Sigmoid colon (tissue), 7 donors: ENCODE measurements at places on chromosomes 4 and X. TPM values are rescaled to one million over a fixed set of nuclear protein-coding genes. Genes with fewer than 3 reads are reported as not detected.

DNA sequence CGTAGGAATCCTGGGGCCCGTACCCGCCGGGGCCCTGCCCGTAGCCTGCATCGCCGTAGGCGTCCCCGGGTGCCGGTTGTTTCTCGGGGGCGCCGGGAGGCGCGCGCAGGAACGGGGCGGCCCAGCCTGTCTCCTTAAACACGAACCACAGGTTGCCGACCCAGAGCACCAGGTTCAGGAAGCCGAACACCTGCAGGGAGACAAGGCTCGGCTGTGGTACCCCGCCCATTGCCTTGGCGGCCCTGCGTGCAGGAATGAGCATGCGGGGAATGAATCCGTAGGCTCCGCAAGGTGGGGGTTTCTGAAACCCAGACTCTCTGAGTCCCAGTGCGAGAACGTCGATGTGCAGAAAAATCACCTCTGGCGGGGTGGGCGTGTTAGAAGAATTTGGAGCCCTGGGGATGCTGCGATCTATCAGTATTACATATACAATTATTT, 5.4 kb upstream of the PRICKLE3 start:
- DNase-seq = no peak

KIAA1210 gene
- not detected for total RNA-seq

- no peak for DNase-seq
These were observed 622.7 kb downstream of the RAPGEF2 start for GRCh38 chr4:159725571-159725970.

DNA sequence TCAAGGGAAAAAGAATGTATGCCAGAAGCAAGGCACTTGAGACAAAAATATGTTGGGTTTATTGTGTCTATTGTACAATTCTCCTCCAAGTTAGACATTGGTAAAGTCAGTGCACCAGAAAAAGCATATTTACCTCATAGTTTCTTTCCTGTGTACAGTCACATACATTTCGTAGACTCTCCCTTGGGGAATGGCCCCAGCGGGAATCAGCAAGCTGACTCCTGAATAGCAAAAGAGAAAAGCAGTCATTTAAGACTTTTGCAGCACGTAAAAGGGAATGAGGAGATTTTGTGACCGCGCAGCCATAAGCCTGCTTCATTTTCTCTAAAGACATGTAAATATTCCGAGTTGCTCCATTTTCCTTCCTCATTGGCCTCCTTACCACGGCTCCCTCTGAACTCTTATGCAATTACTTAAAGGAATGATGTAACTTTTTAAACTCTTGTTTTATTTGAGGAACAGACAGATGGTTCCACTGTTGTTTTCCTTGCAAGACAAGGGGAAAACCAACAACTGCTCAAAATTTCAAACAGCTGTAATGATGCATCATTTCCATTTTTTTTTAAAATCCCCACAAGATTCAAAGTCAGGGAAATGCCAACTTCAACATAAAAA, 332.7 kb downstream of the UNC5C start:
- no peak for DNase-seq

- DNase-seq = no peak
These were observed 162.4 kb downstream of the ASB9 start for GRCh38 chrX:15107367-15107988.

GRCh38 chr4:126752126-126752525, 880.6 kb upstream of the INTU start:
- DNase-seq = no peak

DNA sequence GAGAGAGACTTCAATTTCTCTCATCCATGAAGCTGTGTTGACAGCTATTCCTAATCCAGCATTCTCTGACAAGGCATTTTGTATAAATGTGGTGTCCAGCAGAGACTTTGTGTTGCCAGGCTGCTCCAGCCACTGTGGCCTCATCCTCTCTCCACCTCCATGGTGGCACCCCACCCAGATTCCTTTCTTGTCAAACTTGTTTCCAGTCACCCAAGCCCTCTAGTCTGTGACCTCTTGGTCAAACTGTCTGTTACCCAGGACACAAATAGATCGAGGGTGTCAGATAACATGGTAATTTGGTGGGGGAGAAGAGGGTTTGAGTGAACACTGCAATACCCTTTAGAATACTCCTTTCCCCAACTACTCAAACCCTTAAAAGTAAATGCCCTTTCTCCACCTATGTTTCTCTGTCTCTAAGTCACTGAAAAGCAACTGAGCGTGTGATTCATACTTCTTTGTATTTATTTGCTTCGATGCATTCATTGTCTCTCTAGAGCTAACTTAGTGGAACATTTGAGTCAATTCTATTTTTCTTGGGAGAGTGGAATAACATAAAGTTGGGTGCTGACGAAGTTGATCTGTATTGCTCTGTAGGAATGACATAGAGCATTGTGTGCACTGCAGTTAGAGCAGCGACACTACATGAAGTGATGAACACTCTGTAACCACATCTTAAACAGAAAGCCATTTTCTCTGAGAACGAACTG, 13.7 kb downstream of the PITX2 start:
- no peak for DNase-seq

DNA sequence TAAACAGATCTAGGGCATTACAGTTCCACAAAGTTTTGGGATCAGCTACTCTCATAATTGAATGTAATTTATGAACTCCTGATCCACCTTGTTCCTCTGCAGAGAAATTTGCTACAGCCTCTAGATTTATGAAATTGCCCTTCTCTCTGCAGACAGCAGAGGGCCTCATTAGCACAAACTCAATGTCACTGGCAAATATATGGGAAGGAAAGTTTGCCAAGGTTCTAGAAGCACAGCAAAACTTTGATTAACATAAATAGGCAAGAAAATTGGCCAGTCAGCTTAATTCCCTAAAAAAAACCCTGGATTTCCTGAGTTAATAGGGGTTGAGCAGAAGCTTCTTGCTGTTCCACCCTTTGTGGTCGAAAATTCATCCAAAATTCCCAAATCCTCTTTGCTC, 31.5 kb downstream of the PRPS1 start:
- no peak for DNase-seq

- no peak for DNase-seq
These were observed 61.7 kb upstream of the PLS3 start for GRCh38 chrX:115499112-115499805.

DNA sequence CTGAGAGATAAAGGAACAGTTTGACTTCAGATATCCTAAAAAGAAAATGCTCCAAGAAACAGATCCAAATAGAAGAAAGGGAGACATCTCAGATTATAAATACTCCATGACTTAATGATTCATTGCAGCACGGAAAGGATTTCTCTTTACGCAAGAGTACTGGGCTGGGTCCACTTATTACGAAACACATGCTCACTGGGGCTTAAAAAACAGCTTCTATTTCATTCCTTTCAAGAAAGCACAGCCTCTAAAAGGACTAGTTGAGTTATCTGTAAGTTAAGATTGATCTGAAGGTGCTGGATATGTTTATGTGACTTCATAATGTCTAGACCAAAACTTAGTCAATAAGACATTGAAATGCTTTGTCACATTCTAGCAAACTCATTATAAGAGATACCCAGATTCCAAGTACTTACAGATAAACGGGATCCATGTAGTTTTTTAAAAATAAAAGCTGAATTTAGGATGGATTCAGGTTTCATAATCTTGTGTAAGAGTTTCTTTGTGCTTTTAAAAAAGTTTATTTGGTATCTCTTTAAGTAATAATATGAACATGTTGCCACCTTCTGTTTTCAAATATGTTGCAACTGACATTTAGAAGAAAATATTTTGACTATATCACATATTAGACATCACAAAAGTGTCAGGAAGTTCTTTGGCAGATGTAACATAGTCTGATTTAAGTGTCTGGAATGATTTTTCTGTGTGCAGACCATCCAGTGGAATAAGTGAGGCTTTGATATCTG, 109.5 kb upstream of the MYOZ2 start:
- peak; percentile 89 for DNase-seq

DNA sequence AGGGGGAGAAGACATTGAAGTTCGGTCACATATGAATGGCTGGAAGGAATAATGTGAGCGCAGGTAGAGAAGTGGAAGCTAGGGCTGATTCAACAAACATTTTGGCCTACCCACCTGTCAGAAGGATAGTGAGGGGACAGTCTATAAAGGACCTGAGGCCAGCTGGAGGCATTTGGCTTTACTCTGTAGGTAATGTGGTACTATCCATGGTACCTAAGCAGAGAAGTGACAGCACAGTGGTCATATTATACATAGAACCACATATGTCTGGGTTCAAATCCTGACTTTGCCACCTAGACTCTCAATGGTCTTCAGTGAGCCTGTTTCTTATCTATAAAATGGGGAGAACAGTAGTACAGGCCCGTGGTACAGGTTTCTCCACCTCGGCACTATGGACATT, 257.1 kb downstream of the EVC2 start:
- no peak for DNase-seq

INTU gene
- 7.6 TPM for total RNA-seq

DNA sequence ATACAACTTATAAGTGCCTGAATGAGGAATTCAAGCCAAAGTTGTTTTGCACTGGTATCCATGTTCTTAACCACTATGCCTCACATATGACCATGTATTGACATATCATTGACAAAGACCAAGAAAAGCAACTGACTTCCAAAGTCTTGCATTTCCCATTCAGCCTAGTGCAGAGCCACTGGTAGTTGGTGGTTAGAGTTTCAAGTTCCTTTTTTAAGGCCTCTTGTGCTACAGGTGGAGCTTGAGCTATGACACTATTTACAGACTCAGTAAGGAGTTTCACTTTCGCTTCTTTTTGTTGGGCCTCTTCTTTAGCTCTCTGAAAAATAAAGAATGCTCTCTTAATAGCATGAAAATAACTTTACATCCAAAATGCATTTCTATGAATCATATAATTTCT, 763.0 kb downstream of the DMD start:
- no peak for DNase-seq

GAGE13 gene
- total RNA-seq = not detected

DNA sequence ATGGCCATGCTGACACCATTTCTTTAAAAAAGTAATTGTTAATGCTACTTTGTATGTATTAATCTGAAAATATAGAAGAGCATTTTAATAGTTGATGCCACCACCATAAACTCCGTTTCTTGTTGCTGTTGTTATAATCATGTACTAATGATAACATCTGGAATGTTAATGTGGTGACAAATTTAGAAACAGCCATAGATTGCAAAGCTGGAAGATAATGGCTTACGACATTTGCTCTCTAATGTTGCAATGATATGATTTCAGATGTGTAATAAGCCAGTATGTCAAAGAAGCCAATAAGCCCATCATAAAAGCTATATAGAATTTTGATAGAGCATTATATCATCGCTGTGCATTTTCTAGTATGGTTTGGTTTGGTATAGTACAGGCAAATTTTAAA, 579.4 kb upstream of the ZFP42 start:
- DNase-seq = no peak

THAP6 gene
- total RNA-seq = 17.1 TPM

DNA sequence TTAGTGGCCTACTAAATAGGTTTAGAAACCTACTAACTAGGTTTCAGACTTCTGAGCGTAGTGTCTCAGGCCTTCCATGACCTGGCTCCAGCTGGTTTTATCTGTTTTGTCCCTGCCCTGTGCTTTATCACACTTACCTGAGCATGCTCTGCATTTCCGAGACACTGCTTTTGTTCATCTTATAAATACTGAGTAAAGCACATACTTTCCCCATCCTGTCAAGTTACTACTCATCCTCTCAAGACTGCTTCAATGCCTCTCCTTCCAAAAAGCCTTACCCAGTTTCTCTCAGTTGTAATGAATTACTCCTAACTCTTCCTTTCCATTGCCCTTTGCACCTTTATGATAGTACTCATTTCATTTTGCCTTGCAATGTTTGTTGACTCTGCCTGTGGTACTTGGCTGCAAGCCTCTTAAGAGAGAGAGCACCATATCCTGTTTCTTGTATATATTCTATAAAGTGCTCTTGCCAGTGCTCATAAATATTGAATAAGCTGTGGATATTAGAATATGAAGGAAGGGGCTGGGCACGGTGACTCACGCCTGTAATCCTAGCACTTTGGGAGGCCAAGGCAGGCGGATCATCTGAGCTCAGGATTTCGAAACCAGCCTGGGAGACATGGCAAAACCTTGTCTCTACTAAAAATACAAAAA, 34.4 kb downstream of the SLAIN2 start:
- no peak for DNase-seq

DNA sequence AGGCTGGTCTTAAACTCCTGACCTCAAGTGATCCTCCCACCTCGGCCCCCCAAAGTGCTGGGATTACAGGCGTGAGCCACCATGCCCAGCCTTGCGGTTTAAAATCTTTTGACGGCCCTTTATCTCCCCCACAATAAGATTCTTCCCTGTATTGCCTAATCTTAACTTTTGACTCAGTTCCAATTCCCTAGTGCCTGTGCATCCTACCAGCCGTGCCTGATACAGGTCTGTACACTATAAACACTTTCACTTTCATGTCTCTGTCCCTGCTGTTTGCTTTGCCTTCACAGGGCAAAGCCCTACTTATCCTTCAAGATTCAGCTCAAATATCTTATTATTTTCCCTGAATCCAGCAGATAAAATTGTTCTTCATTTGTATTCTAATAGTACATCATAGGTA, 74.6 kb downstream of the WDR44 start:
- DNase-seq = no peak

DNA sequence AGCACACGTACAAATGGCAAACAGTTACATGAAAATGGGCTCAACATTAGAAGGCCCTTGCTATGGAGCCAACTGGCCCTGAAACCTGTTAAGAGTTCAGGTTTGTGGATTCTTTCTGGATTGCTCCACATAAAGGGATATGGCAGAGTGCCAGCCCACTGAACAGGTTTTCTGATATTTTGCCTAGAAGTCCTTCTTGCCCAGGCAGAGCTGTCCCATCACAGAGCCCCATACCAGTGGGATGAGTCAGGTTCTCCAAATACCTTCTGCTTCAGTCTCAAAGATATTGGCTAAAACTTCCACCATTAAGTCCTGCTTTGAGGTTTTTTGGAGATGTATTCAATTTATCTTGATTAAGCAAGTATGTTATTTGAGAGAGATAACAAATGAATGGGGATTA, 146.8 kb upstream of the IL1RAPL2 start:
- DNase-seq = no peak

FAM53A gene
- 1.4 TPM for total RNA-seq

CT55 gene
- total RNA-seq = not detected

GRCh38 chr4:70225824-70226223, at the start of gene FDCSP:
FDCSP (plus strand) TSS chr4:70226124; CDS start chr4:70231195, 5,071 bp downstream.
- no peak for DNase-seq

DNA sequence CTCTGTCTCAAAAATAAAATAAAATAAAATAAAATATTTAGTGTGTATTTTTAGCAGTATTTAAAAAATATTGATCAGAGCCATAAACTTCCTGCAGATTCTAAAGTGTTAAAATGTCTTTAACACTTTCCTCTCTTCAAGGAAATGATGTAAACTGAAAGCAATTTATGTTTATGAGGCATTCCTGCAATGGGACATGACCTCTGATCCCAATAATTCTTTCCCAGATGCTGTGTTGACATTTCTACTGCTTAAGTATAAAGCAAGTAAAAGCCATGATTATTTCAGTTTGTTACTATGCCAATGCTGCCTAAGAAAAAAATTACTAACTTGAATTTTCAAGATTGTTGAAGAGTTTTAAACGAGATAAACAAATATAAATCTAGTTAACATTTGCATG, 29.0 kb downstream of the COQ2 start:
- DNase-seq = no peak

DNA sequence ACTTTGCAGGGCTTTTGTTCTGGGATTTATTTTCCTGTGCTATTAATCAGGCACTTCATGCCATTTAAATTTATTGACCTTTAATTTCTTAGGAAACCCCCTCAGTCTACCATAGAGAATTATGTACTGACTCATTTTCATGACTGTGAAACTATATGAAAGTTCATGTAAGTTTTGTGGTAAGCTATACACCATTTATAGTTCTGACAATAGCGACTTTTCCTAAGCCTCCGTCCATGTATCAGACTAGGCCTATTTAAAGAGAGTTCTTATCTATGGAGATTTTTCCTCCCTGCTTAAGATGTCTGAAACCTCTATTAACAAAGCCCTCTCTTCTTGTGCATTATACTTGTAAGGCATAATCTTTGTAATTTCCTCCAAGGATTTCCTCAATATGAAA, 111.6 kb downstream of the AFF2 start:
- no peak for DNase-seq
